ENCODE measurements at places on chromosomes 1 and 21.

GRCh38 chr21:38229260-38229877 lies 27.4 kb upstream of the KCNJ15 start:
- DNase-seq = no peak

DNA sequence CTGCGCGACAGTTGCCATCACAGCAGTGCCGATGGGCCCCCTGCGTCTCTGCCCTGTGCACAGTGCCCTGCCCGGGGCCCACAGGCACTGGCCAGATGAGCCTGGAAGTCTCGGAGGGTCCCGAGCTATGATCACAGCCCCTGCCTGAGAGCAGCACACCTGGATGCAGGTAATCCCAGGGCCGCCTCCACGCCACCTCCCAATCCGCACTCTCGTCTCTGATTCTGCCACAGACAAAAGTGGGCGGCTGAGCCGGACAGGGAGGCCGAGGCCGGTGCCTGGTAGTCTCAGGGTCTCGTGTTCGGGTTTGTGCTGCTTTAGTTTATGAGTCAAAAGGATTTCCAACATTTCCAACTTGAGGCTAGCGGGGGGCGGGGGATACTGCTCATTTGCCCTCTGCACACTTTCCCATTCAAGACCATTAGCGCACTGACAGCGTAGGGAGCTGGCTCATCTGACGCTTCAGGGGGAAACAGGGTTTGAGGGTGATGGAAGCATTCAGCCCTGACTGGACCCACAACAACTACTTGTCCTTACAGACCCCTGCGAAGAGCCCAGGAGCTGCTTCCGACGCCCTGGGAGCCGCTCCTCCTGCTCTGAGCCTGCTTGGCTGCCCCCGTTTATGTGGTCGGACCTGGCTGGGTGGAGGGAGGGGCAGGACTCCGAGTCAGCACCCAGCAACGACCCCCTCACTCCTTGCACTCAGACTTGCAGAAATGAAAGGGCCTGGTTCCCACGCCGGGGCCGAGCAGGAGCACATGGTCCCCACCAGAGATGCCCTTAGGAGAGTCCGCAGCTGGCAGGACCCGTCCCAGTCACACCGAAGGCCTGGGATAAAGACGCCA lies 1.8 kb upstream of the TTC34 start:
- DNase-seq = no peak

GRCh38 chr1:171833091-171833825 lies 8.0 kb upstream of the DNM3 start:
- DNase-seq = no peak

DNA sequence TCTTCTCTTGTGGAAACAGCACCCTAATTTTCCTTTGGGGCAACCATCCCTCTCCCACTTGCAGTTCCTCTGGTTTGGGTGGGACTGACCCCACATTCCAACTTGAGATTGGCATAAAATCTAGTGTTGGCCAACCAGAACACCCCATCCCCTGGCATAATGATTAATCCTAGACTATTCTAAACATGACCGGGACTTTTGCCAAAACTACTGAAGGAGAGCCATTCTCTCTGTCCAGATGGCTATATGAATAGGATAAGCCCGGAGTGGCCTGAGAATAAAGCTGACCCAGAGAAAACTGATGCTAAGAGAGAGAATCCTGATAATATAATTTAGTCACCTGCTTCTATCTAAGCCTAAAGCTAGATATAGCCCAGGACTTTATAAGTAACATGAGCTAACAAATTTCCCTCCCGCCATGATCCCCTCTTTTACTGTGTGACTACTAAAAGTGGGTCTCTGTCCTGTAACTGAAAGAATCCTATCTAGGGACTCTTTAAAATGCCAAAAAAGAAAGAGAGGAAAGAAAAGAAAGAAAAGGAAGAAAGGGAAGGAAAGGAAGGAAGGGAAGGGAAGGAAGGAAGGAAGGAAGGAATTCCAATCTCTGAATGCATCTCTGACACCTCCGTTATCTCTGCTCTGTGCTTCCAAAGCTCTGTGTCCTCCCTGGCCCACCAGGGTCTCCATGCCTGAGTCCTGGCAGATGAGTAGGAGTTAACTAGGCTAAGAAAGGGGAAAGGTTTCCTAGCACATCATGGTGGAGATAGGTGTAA lies 28.0 kb upstream of the NRDC start:
- DNase-seq = no peak

DNA sequence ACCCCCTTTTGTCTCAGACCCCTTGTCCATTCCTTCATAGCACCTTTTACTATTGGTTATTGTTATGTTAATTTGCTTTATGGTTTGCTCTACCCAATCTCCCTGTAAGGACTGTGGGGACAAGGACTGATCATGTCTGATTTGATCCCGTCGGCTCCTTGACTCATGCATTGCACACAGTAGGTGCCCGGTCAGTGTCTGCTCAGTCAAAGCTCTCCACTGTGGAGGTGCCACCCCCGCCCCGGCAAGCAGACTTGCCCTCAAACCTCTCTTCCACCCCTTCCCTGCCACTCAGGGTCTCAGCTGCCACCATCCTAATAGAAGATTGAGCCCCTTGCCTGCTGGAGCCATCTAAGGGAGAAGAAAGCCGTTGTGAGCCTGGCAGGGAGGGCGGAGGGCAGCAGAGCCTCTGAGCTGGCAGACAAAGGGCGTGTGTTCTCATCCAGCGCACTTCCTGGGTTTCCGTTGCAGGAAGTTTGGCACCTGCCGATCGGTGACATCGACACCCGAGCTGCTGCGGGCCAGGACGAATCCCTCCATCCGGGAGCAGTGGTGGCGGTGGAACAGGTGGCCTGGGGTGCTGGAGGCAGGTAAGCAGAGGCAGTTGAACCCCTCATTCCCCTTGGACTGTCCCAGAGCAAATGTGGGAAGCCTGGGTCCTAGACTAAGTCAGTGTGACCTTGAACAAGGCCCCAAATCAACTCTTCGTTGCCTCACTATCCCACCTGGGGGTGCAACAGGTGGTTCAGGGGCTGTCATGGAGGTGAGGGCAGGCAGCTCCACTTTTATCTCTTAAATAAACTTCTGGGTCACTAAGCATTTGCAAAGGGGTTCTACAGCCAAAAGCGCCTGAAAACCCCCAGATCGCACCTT lies 2.2 kb upstream of the FBLIM1 start:
- no peak for DNase-seq

DNA sequence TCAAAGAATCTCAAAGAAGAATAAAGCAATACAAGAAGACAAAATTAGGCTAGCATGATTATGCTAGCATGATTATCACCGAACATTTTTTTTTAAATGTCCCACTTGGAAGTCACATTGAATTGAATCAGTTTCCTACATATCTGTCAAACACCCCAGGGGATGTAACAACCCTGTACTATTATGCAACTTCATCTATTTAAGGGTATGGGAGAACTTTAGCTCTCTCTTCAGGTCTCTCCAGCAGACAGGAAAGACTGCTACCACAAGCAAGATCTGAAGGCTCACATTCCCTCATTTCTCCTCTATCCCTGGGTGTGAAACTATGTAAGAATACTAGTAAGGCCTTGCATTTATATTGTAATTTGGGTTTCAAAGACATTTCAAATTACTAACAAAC lies 52.8 kb downstream of the EDEM3 start:
- no peak for DNase-seq

- DNase-seq = no peak
These were observed 114.7 kb downstream of the PBX1 start for GRCh38 chr1:164673584-164674214.

GRCh38 chr1:215269955-215270354 lies 187.4 kb downstream of the KCNK2 start:
- no peak for DNase-seq

DNA sequence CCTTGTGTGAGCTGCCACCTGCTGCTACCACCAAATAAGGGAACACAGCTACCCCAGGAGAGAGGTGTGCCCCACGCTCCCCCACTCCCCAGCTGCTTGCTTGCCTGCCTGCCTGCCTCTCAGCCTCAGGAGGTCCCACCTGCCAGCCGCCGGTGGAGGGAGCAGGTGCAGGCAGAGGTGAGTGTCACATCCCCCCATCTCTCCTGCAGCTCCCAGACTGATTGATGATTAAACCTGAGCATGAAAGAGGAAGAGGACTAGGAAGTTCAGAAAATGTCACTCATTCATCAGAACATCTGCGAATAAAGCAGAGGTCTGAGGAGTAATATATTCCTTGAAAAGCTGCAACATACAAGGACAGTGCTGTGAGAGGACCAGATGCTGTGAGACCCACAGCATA lies 58.6 kb upstream of the HIVEP3 start:
- no peak for DNase-seq

DNA sequence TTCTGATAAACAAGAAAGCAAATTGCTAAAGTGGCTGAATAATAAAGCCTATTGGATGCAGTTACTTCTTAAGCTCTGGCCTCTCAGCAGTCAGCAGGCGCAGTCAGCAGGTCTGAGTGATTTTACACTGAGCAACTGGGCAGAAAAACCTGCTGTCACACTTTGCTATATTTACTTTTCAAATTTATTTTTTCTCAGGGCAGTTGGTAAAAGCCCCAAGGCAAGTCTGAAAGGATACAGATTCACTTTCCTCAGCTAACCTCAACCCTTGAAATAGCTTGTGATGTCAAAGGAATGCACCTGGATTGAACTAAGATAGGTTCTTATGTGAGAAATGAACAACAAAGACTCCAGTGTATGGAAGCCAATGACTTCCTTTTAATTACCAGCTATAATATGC lies 34.0 kb downstream of the ATP5PF start:
- DNase-seq = no peak

- DNase-seq = no peak
These were observed 20.8 kb downstream of the MTR start for GRCh38 chr1:236815941-236816340.

DNA sequence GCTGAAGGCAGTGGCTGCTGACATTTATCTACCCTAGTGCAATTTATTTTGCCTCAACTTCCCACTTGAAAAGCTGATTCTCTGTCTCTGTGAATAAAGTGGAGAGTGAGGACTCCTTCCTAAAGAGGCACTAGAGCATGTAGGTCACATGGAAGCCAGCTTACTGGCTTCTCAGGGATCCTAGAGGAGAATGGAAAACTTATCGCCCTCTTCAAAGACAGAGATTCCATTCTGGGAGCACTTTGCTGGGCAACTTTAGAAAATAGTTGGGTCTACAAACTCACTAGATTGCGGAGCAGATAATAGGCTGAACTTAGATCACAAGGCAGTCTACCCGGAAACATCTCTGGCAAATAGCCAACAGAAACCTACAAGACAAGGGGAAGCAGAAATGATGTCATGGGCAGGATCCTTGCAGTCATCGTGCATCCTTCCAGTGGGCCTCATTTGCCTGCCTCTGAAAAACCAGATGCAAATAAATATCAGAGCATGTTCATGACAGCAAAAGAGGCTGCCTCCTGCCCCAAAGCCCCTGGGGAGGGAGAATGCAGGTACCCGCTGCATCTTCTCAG lies 104.8 kb upstream of the BARHL2 start:
- DNase-seq = no peak

GRCh38 chr21:31618696-31619430 lies 40.6 kb upstream of the SOD1 start:
- no peak for DNase-seq

GRCh38 chr1:147260956-147261355 lies 18.5 kb downstream of the CHD1L start:
- no peak for DNase-seq

DNA sequence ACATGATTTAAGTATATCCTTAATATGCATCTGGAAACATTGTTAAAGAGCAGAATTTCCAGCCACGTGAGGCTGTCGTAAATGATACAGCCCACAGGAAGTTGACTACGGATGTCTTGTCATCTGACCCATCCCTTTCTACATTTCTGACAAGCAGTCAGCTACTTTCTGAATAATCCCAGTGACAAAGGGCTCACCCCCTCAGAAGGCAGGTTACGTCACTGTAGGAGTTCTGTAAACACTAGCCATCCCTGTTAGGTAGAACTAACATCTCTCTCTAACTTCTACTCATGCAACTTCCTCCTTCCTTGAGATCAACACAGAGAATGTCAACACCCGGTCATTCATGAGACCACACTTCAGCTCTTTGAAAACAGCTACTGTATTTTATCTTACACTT lies 259.2 kb downstream of the GREM2 start:
- no peak for DNase-seq

GRCh38 chr1:229148743-229149142 lies 122.2 kb upstream of the RAB4A start:
- no peak for DNase-seq

GRCh38 chr1:168447871-168448270 lies 95.9 kb downstream of the XCL2 start:
- no peak for DNase-seq

DNA sequence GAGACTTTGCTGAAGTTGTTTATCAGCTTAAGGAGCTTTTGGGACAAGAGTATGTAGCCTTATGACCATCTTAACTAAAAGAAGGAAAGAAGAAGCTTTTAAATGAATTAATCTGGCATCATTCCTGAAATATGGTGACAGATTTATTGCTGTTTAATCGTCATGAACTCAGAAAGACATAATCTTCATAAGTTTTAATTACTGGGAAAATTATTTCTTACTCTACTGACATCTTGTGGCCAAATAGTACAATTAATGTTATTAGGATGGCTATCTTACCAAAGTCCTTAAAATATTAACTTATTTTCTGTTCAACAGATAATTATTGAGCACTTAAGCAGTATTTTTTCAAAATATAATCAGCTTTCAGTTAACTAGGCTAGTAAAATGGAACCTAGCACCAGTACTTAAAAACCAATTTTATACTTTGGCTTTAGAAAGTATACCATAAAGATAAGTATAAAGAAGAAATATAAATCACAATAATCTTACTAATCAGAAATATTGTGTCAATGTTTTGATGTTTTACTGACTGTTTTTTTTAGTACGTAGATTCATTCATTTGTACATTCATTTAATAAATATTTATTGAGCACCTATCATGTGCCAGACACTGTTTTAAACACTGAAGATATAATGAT lies 34.7 kb upstream of the GPR25 start:
- peak; percentile 21 for DNase-seq

GRCh38 chr1:21175324-21175669 lies 1.4 kb downstream of the EIF4G3 start:
- DNase-seq = peak; percentile 58

DNA sequence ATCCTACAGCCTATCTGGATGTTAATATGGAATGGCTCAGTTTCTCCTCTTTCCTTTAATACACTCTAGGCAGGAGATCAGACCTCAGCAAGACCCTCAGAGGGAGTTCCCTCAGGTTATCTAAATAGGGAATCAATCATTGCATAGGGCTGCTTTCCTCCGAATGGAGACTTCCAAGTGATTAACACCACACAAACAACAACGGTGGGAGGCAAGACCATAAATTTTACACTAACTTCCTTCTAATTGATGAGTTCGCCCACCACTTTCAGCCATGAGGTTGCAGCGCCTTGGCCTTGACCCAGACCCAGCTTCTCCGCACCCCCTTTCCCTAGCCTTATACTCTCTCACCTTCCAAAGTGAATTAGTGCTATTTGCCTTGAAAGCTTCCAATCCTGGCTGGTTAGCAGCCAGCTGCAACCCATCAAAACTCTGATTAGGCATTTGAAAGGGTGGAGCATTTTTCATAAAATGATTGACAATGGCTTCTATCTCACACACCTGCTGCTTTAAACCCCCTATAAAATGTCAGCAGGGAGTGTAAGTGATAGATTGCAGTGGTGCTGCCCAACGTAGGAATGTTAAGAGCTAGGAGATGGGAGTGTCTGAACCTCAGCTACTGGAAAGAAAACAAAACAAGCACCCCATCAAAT lies 534.9 kb upstream of the USP24 start:
- no peak for DNase-seq

Data from CD4-positive, alpha-beta T cell treated with Interleukin-4 for 1 hour (primary cell).